ENCODE measurements at places on chromosomes 13 and 19. TPM values are rescaled to one million over a fixed set of nuclear protein-coding genes. Genes with fewer than 3 reads are reported as not detected.

The LPAR2 gene
- total RNA-seq: 1.7 TPM

The NLRP5 gene
- total RNA-seq: not detected

The FCGBP gene
- 4.8 TPM for total RNA-seq

The TMEM221 gene
- 0.20 TPM for total RNA-seq

The ELANE gene
- total RNA-seq: 0.13 TPM

The CRX gene
- not detected for total RNA-seq

The LIM2 gene
- total RNA-seq: not detected

The SELENOV gene
- total RNA-seq: not detected

The TMEM150B gene
- total RNA-seq: not detected

The MCEMP1 gene
- not detected for total RNA-seq

The GJB2 gene
- total RNA-seq: 0.07 TPM

The KLK4 gene
- total RNA-seq: not detected

The C19orf18 gene
- not detected for total RNA-seq

The TLE2 gene
- total RNA-seq: 14.1 TPM

The BRSK1 gene
- 10.8 TPM for total RNA-seq

The GPR12 gene
- total RNA-seq: not detected

The HRC gene
- total RNA-seq: 0.65 TPM

The ZNF93 gene
- total RNA-seq: 2.9 TPM

The KLK14 gene
- not detected for total RNA-seq

The ZNF99 gene
- not detected for total RNA-seq

The ZNF443 gene
- total RNA-seq: 2.0 TPM

Measured in smooth muscle cell of the pulmonary artery (primary cell).